ENCODE measurements at places on chromosomes 3 and 15.
A peak's percentile ranks its signal among the peaks of the same experiment; 100 is the strongest.

GRCh38 chr3:194098081-194098842, 37.7 kb upstream of the HES1 start:
- ATAC-seq: peak; percentile 66

DNA sequence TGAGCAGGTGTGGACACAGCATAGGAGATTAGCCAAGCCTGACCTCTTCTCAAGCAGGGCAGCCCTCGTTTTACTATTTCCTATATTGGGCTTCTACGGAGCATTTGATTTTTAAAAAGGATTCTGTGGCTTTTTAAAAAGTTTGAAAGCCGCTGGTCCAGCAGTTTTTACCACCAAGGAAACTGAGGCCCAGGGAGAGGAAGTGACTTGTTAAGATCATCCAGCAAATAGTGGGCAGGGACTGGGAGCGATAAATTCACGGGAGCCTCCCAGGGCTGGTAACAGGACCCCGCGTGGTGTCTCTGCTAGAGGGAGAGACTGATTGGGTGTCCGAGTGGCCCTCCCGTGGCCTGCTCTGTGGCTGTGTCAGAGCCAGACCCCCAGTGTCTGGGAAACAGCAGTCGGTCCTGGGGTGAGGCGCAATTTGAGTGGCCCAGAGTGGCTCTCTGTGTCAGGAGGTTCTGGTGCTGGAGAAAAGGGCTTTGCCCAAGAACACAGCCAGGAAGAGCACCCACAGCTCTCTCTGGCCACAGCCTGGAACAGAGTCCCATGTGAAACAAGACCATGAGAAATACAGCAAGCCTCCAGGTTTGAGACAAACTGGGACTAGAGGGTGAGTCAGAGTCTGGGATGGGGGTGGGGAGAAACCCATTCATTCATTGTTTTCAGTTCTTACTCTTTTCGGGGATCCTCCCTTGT, 4.2 kb downstream of the FURIN start:
- peak; percentile 60 for ATAC-seq

DNA sequence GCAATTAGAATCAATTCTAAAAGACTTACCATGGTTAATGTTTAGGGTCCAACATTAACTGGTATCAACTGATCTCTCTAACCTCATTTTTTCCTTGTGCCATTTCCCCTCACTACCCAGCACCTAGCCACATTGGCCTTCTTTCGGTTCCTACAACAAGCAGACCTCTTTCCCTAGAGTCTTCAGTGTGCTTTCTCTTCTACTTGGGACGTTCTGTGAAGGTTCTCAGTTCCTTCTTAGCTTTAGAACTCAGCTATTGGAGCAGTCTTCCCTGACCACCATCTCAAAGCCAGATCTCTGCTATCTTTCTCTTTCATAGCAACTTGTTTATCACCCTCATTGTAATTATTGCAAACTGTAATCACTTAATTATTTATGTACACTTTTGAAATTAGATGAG, 31.5 kb upstream of the MINDY4B start:
- ATAC-seq: no peak

DNA sequence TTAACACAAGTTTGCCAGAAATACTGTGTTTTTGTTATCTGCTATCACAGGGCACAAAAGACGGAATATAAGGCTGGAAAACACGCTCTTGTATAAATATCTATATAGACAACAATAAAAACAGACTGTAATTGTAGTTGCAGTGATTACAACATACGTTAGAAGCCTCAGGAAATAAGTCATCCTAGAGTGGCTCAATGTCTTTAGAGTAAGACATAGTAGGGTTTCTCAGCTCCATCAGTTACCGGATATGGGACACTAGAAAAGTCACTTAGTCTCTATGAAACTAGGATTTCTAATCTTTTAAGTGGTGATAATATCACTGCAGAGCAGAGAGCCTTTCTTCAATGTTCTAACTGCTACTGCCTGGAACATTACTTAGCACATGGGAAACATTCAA, 208.8 kb downstream of the STAG1 start:
- no peak for ATAC-seq

DNA sequence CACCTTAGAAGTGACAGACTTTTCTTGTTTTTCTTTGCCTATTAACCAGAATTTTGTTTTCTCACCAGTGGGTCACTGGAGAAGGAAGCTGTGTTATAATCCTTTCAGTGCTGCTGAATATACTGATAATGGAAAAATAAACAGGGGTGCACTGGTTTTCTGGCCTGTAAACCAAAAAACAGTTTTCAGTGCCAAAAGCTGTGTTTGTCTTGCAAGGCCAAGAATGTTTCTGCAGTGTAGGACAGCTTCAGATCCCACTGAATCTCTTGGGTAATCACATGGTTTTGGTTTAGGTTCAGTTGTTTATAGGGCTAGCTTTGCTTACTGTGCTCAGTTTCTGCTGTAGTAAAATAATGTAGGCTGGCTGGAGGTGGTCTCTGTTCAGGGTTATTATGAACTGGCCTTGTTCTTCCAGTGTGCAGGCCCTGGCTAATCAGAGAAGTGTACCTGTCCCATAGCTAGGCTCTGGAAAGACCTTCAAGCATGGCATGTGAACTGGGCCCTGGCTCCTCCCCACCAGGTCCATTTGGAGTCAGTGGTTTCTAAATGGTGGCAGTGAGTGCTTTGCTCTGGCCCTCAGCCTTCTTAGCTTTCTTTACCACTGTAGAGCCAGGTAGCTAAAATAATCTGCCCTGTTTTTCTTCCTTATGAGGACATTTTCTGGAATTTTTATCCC, 18.7 kb downstream of the PDE8A start:
- ATAC-seq: no peak

DNA sequence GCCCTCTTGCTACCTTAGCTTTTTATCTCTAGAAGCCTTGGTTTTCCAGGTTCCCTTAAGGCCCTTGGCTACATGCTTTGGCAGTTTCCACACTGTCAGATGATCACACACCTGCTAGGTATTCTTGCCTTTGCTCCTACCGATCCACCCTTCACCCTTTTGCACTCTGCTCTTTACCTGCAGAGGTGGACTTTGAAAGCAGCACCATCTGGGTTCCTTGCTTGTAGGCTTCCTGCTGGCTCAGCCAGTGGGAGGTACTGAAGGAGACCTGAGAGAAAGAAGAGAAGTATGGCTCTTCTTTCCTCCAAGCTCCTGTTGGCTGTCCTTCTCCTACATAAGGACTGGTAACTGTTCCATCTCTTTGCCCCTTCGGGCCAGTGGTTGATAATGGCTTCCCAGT, 7.3 kb upstream of the ZNF592 start:
- no peak for ATAC-seq

DNA sequence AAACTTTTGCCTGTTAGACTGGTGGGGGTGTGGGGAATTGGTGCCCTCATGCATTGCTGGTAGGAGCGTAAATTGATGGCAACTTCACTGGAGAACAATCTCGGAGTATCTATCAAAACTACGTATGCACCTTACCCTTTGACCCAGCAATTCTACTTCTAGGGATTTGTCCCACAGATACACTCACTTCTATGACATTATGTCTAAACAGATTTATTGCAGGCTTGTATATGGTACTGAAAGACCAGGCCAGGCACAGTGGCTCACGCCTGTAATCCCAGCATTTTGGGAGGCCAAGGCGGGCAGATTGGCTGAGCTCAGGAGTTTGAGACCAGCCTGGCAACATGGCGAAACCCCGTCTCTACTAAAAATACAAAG, 30.3 kb downstream of the PPCDC start:
- ATAC-seq: no peak

- no peak for ATAC-seq
These were observed 139.3 kb upstream of the PRR20G start for GRCh38 chr3:127427156-127427555.

GRCh38 chr15:94441760-94442159, 210.4 kb downstream of the MCTP2 start:
- ATAC-seq: no peak

- no peak for ATAC-seq
These were observed 450.7 kb downstream of the NSUN3 start for GRCh38 chr3:94513600-94513999.

- peak; percentile 83 for ATAC-seq
These were observed 639 bp downstream of the MKRN3 start for GRCh38 chr15:23566071-23566554.

- no peak for ATAC-seq
These were observed 413.4 kb downstream of the MAGI1 start for GRCh38 chr3:65625305-65625704.

DNA sequence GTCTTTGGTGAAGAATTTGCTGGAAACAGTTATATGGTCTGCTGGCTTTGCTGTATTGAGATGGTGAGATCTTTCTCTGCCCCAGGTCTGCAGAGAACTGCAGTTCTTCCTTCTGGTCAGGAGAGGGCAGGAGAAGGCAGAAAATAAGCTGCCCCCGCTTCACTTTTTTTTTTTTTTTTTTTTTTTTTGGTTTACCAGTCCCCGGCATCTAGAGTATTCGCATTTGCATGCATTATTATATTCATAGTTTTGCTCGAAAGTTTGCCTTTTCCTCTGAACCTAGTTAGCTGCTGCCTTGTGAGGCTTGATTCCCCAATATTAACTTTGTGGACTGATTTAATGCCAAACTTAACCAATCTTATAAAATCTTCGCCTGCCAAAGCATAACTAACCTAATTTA, 10.6 kb upstream of the PARL start:
- ATAC-seq: peak; percentile 89

GRCh38 chr3:72434296-72434695, 413.9 kb downstream of the SHQ1 start:
- ATAC-seq: no peak

GRCh38 chr15:65304381-65305149, at the start of gene RNU5B-1:
RNU5B-1 (plus strand) TSS chr15:65304677.
- ATAC-seq: peak; percentile 88

GRCh38 chr3:177308911-177309310, 111.6 kb upstream of the TBL1XR1 start:
- ATAC-seq: no peak

- ATAC-seq: no peak
These were observed 755.5 kb upstream of the SEMA6D start for GRCh38 chr15:46961795-46962194.

DNA sequence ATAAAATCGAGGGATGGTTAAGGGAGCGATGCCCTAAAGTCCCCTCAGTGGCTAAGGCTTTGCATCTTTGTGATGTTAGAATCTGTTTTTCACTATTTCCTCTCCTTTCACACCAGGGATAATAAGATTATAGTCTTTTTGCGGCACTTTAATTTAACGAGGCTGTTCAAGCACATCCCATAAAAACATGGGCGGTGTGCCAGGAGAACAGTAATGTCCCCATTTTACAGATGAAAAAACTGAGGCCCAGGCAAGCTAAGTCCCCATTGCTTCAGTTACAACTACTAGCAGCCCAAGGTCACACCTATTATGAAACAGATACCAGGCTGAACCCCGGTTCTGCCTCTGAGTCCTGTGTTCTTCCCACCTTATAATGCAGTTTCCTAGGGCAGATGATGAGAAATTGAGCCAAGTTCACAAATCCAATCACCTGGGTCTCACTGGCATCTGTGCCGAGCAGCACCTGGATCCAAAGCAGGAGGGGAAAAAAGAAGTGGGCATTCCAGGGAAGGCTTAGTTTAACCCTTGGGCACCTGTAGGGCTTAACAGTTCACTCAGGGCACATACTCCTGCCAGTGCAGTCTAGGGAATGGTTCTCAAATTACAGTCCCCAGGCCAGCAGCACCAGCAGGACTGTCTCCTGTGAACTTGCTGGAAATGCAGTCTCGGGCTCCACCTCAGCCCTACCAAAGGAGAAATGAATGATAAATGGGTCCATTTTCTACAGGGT, 169.3 kb downstream of the RAB11A start:
- peak; percentile 57 for ATAC-seq

DNA sequence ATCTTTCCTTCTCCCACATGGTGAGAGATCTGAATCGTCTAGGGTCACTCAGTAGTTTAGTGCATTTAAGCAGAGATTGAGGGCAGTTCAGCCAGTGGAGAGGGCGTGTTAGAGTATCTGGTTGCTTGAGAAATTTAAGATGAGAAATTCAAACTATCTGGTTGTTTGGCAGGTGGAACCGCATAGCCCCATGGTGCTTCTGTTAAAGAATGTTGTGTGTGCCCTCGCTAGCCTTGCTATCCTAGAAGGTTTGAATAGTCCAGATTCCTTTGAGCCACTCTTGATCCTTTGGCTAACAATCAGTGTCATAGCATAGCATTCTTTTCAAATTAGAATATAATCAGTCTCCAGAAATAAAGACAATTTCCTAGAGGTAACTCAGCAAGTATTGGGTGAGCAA, 32.1 kb downstream of the ABHD17C start:
- ATAC-seq: peak; percentile 65

GRCh38 chr15:42137461-42138261, 18.8 kb downstream of the PLA2G4F start:
- ATAC-seq: peak; percentile 85

GRCh38 chr3:73954506-73954905, 329.8 kb upstream of the PDZRN3 start:
- no peak for ATAC-seq

DNA sequence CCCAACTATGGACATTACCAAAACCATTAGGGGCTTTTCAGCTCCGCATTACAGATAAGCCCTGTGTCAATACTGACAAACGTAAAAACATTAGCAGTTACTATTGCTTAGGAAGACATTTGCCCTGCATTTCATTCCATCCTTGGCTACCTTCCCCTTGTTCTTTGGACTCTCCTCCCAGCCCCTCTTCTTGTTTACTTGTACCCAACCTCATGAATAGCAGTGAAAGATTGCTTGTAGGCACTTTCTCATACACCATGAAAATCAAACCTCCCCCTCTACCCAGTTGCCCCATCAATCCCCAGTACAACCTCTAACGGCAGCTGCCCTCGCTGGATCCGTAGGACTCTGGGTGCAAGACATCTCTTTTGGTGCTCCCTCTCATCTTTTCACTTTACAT, 16.9 kb upstream of the FAM107A start:
- no peak for ATAC-seq

DNA sequence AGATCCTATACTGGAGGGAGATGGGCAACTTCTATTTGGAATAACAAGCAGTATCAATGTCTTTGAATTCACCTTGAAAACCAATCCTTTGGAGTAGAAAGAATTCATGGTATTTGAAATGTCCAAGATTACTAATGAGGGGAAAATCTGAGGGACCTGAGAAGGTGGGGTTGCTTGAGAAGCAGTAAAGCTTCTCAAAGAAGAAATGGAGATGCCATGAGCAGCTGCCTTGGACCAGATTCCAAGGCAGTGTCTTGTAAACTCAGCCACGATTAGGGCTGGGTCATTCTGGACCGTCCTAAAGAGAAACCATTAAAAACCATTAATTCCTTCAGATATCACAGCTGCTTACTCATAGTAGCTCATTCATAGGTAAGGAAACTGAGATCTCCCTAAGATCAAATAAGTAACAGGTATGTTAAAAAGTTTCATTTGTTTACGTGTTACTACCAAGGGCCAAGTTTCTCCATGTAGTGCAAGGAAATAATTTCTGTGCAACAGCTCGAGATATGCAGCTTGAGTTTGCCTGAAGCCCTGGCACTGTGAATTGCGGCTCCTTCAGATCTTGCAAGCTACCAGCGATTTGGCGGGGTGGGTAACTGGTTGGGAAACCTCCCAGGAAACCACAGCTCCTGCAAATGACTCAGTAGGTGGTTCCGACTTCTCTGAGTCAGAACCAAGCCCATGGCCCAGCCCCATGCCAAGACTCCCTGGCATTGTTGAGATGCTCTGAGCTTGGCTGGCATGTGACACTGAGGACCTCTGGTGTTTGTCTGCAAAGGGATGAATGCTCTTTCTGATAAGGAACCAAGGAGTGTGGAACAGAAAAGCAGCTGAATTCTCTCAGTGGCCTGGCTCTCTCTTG, 296.8 kb downstream of the RORA start:
- ATAC-seq: peak; percentile 71

All from SK-N-SH treated with all-trans-retinoic acid at 6 μM for 48 hours (cell line).